ENCODE measurements at places on chromosomes 4 and X.

DNA sequence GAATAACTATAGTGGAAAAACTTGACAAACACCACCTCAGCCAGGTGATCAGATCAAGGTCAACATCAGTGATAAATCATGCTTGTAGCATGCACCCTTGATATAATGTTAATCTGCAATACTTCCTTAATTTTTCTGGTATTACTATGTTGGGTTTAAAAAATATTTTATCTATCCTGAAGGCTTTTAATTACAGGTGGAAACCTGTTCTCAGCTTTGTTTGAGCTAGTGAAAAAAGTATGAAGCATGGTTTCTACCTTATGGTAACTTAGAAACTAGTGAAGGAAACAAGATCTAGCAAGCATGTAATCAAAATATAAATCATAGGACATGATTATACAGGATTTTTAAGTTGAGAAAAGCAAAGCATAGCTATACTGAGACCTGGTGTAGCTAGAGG, 26.6 kb downstream of the MAOA start:
- no peak for DNase-seq

DNA sequence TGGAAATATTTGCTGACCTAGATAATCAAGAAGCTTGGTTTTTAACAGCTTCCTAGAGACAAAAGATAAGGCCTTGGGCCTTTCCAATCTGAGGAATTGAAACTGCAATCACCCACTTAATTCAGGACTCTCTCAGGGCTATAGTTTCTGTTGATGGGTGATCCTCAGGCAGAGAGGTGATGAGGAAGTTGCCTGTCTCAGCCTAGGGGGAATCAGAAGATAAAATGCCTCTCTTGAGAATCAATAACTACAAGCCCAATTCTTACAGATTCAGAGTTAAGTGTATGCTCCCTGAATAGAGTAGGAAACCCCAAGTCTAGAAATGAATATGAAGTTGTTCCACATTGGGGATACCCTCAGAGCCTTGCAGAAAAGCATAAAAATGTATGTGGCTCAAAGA, 45.5 kb downstream of the NFKB1 start:
- no peak for DNase-seq

GRCh38 chrX:39456894-39457604, 640.7 kb downstream of the BCOR start:
- no peak for DNase-seq

DNA sequence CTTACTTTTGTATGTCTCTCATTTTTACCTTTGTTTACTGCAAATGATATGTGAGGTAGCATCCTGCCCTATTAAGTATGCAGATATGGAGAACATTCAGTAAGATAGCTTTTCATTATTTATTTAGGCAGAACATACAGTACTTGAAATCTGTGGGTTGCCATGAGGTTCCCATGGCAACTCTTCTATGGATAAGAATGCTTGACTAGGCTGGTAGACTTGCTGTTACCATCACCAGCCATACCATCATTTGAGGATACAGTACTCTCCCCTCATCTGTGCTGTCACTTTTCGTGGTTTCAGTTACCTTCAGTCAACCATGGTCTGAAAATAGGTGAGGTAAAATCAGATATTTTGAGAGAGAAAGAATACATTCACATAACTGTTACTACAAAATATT, 56.7 kb downstream of the NAF1 start:
- peak; percentile 0 for DNase-seq

GRCh38 chr4:78691971-78692821, 84.0 kb upstream of the BMP2K start:
- no peak for DNase-seq

- DNase-seq: no peak
Measured at GRCh38 chr4:1488831-1489638, 82.8 kb upstream of the NKX1-1 start.

DNA sequence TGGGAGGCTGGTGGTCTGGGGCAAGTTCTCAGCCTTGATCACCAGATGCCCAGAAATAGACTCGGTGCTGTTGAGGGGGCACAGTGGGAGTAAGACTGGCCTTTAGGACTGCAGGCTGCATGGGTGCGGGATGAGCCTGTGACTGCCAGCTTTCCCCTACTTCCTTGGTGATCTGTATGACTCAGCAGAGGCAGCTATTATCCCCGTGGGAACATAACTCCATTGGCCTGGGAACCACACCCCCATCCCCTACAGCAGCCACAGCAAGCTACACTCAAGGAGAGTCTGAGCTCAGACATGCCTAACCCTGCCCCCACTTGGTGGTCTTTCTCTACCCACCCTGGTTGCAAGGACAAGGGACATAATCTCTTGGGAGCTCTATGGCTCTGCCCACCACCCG, 20.6 kb downstream of the CLIC2 start:
- DNase-seq: no peak

DNA sequence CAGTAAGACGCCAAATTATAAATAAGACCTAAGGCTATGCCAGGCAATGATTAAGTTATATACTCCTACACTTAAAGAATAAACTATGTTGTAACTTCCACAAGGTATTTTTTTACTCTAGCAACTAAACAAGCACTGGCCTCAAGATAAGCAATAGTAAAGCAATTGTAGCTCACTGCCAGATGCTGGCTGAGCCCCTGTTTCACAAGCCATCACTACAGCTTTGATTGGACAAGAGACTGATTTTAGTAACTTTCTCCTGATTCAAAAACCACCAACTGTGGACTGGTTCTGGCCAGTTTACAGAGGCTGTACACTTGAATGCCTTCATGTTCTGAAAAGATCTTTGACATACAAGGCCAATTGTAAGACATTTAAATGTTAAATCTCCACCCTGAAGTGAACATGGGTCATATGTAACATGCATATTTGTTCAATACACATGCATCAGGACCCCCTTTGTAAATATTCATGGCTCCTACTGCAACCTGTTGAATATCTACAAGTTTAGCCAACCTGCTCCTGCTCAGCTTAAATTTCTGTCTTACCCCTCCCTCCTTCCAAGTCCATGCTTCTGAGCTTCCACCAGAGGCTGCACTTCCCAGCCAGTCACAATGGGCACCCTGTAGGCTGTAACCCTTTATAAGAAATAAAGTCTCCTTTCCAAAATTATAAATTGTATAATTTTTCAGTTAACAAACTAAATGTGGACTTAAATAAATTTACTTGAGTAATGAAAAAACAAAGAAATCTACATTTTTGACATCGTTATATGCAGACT, 423.6 kb downstream of the ANKRD50 start:
- no peak for DNase-seq

- no peak for DNase-seq
Measured at GRCh38 chrX:149827254-149827653, 45.5 kb downstream of the MAGEA9 start.

DNA sequence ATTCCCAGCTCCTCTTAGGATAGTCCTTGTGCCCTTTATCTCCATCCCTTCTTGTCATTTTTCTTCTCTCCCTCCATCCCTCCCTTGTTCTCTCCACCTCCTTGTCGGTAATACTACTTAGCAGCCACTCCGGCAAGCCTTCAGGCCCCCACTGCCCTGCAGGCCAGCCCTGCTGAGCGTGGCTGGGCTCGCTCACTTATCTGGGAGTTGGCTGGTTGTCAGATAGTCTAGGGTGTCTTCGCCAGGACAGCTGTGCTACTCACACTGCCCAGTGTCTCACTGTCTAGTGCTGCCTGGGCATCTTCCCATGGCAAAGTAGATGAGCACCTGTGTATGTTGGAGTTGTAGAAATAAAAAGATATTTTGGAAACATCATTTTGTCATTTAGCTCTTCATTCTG, 75.0 kb downstream of the STK32B start:
- DNase-seq: no peak

DNA sequence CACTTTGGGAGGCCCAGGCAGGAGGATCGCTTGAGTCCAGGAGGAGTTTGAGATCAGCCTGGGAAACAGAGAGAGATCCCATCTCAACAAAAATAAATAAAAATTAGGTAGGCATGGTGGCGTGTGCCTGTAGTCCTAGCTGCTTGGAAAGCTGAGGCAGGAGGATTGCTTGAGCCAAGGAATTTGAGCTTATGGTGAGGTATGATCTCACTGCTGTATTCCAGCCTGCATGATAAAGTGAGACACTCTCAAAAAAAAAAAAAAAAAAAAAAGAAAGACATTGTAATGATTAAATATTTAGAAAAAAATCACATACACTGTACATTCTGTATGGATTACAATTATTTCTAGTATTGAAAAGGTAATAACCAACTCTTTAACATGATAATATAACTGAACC, 87.1 kb downstream of the SLIT2 start:
- no peak for DNase-seq

DNA sequence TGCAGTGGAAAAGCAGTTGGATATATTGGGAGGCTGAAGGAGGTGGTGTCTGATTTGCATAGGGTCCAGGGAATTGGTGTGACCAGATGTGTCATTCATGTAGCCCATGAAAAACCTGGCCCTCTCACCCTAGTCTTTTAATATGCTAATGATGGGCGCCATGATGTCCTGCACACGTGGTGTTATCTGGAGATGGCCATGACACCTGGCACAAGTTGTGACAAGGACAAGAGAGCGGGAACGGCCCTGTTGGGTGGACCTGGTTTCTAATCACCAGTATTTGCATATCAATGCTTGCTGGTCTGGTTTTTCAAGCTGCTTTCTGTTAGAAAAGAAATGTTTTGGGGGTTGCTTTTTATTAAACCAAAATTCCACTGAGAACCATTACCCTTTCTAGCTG, 87.4 kb downstream of the ZXDA start:
- DNase-seq: peak; percentile 10

DNA sequence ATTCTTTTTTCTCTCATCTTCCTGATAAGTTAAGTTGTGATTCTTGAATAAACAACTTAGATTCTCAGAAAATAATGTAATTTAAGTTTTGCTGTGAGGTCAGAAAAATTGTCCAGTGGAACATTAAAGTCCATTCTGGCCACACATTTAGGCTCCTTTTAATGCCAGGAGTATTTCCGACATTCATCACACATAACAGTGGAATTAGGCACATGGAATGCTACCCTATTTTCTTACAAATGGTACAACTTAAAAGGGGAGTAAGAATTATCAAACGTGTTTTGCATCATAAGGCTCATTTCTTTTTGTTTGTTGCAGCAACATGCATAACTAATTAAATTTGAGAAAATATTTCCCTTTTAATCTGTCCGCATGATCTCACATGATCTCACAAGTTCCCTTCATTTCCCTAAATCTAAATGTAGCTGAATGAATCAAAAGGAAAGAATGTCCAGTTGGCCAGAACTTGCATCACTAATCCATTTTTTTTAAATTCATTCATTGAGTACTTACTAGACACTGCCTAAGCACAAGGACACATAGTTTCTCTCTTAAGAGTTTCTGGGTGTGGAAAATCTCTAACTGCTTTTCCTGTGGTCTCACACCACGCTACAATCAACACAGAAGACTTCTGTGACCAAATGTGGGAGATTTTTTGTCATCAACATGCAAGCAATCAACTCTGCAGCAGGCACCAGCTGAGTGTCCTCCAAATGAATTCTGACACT, 22.0 kb downstream of the SPARCL1 start:
- DNase-seq: no peak

DNA sequence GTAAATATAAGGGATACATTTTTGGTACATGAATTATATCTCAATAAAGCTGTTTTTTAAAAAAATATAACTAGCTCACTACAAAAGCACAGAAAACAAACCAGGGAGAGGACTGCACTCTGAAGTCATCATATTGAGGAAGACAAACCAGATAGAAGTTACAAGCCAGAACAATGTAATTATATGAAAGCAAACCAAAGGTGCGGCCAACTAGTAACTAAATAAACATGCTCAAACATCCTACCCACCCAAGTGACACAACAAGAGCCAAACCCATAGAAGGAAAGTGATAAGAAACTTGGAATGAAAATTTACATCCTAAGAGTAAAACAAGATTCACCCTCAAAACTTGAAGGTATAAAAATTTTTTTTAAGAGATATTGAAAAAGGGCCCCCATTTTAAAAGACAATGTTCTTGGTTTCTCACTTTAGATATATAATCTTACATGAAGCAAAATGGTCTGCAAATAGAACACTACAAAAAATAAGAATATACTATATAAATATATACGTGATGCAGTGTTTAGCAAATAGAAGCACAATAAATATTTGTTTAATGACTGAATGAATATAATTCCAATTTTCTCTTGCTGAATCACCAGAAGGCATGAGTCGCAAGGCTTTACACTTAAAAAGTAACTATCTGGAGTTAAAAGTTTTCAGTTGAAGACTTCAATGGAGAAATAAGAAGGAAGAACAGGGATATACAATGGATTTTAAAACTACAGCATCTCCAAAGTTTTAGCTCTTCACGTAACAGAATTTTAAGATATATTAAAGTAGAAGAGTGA, 4.0 kb upstream of the SH3D19 start:
- no peak for DNase-seq

GRCh38 chrX:83829874-83830273, 31.1 kb upstream of the CYLC1 start:
- no peak for DNase-seq

DNA sequence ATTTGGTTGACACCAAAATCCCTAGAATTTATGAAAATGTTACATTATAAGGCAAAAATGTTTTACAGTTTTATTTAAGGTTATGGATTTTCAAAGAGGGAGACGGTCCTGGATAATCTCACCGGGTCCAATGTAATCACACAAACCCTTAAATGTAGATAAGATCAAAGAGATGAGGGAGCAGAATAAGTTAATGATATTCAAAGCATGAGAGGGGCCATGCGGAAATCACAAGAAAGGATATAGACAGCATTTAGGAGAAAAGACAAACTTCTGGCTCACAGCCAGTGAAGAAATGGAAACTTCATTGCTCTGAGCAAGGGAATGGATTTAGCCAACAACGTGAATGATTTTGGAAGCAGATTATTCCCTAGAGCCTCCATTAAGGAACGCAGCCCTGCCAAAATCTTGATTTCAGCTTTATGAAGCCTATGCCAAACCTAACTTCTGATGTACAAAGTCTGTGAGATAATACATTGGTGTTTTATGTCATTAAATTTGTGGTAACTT, 684.4 kb upstream of the GNPDA2 start:
- no peak for DNase-seq

- DNase-seq: no peak
Measured at GRCh38 chr4:24489870-24490269, 94.5 kb downstream of the DHX15 start.

GRCh38 chr4:163673848-163674697, 179.6 kb downstream of the TMA16 start:
- no peak for DNase-seq

DNA sequence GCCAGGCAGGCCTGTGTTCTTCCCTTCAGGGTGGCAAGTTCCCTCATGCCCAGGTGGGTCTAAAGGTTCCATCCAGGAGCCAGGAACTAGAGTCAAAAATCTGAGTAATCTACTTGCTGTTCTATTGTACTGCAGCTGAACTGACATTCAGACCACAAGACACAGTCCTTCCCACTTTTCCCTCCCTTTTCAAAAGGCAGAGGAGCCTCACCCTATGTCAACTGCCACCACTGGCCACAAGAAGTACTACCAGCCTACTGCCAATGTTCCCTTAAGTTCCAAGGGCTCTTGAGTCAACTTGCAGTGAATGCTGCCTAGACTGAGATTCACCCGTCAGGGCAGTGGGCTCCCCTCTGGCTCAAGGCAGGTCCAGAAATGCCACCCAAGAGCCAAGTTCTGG, 133.5 kb downstream of the FAM47B start:
- no peak for DNase-seq

DNA sequence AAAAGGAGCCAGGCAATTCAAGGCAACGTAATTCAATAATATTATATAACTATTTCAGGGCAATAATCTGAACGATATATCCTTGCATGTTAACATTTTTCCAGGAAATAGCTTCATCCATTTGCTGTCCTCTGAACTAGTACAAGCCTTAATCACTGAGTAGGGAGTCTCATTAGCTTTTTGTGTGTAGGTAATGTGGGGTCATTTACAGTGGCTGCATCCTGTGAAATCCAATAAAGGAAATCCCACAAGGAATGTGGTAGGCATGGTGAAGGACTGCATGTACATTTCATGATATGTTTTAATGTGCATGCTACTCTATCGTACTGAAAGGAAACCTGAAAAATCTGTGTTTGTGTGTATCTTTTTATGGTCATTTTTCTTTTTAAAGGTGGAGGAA, 103.5 kb downstream of the SLC4A4 start:
- DNase-seq: no peak

Measured in NCI-H748 treated with DMSO at 0.1 percent for 48 hours (cell line).